Activated CD8-positive, alpha-beta memory T cell treated with anti-CD3 and anti-CD28 coated beads for 4 hours (primary cell): ENCODE measurements at places on chromosomes 7 and 10.

GRCh38 chr10:71241114-71241829 lies 28.9 kb downstream of the UNC5B start:
- no peak for DNase-seq

- DNase-seq, result no peak
Measured at GRCh38 chr7:27299861-27300260, 57.3 kb downstream of the EVX1 start.

GRCh38 chr7:124764847-124765400 lies 668 bp downstream of the GPR37 start:
- DNase-seq, result no peak

DNA sequence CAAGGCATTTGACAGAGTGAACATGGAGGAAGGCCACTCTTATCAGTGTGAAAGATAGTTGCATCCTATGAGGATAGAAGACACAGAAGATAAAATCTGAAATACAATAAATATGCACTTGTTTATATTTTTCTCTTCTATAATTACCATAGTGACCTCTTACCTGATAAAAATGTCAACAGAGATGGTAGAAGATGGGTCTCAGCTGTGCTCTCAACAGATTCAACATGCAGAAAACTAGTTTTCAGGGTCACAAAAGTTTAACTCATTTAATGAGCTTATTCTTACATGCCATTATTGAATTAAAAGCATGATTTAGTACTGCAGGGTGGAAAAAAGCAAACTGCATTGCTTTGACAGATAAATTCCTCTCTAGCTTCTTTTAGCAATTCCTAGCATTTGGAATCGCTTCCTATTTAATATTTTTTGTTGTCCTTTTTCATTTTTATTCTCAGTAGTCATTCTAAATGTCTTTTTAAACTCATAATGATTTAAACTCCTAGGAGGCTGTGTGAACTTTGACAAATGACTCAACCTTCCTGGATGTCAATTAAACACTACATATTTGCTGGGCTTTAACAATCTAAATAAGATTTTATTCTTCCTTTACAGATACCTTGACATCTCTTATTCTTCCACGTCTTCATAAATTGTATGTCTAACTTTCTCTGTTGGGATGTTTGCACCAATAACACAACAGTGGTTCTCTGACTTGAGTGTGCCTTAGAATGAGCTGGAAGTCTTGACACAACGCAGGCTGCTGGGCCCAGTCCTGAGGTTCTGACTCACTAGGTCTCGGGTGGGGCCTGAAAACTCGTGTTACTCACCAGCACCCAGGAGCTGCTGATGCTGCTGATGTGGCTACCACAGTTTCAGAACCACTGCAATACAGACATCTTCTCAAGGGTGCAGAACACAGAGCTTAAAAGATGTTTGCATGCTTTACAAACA lies 565.5 kb upstream of the IGFBP3 start:
- no peak for DNase-seq

- no peak for DNase-seq
Measured at GRCh38 chr10:19578571-19578970, 237.7 kb upstream of the PLXDC2 start.

- no peak for DNase-seq
Measured at GRCh38 chr7:121753944-121754343, 119.0 kb upstream of the PTPRZ1 start.
